Activated CD4-positive, alpha-beta T cell treated with anti-CD3 and anti-CD28 coated beads, Interleukin-2, amount 10 ng/mL, durations not matched to agents 7 days and 5 days (primary cell): ENCODE measurements at places on chromosomes 3 and 15. TPM values are rescaled to one million over a fixed set of nuclear protein-coding genes. Genes with fewer than 3 reads are reported as not detected.

The ACTC1 gene
- not detected for total RNA-seq

The NOX5 gene
- total RNA-seq: not detected

The ROPN1 gene
- not detected for total RNA-seq

The MKRN2OS gene
- not detected for total RNA-seq

The RAB5A gene
- 48.0 TPM for total RNA-seq

The AKAP13 gene
- 152 TPM for total RNA-seq

The WDR93 gene
- total RNA-seq: not detected

The SOX14 gene
- not detected for total RNA-seq

The DNASE1L3 gene
- not detected for total RNA-seq

The RGMA gene
- total RNA-seq: 0.15 TPM

The MKRN3 gene
- total RNA-seq: 2.9 TPM

The ACVR2B gene
- total RNA-seq: 6.6 TPM

The ZFYVE19 gene
- 32.2 TPM for total RNA-seq

The PLXNB1 gene
- total RNA-seq: 2.5 TPM

The CGGBP1 gene
- total RNA-seq: 128 TPM

The ACOX2 gene
- not detected for total RNA-seq

The NT5DC2 gene
- total RNA-seq: 23.8 TPM

The THUMPD3 gene
- 46.6 TPM for total RNA-seq

The DGKG gene
- not detected for total RNA-seq

The OXTR gene
- total RNA-seq: 0.65 TPM

The ACTRT3 gene
- 0.20 TPM for total RNA-seq

The MESP2 gene
- not detected for total RNA-seq

The CYP1A2 gene
- total RNA-seq: not detected

The PRICKLE2 gene
- total RNA-seq: not detected

The DUOX2 gene
- 0.02 TPM for total RNA-seq

The CTDSPL gene
- total RNA-seq: 4.7 TPM

The CD200 gene
- 5.2 TPM for total RNA-seq

The ARPP21 gene
- total RNA-seq: not detected

The LMAN1L gene
- 0.92 TPM for total RNA-seq

The ARGFX gene
- total RNA-seq: not detected
